Activated naive CD8-positive, alpha-beta T cell treated with anti-CD3 and anti-CD28 coated beads, Interleukin-2, amount 50 U/mL, for 24 hours (primary cell): ENCODE measurements at places on chromosomes 2 and 18.

DNA sequence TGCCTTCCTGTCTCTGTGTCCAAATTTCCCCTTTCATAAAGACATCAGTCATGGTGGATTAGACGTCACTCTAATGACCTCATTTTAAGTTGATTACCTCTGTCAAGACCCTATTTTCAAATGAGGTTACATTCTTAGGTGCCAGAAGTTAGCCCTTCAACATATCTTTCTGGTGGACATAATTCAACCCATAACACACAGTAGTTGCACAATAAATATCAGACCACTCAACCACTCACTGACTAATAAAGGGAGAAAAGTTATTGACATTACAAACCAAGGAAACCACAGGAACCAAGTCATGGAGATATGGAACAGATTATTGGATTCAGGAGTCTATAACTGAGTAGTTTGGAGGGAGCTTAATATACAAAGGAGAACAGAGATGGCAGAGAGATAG lies 377.4 kb upstream of the ACVR2A start:
- H3K4me1 ChIP-seq, result no peaks in the 10 kb centered on the region
- no peak for DNase-seq
- no peaks in the 10 kb centered on the region for H3K36me3 ChIP-seq
- H3K27me3 ChIP-seq, result no peaks in the 10 kb centered on the region
- no peak overlapping the region for H3K4me3 ChIP-seq

GRCh38 chr2:23367760-23368159 lies 17.2 kb upstream of the KLHL29 start:
- no peaks in the 10 kb centered on the region for H3K36me3 ChIP-seq
- no peak overlapping the region for H3K4me3 ChIP-seq
- peaks cover 26% of the 10 kb centered on the region for H3K27me3 ChIP-seq
- H3K27ac ChIP-seq, result no peak overlapping the region
- DNase-seq, result no peak

- DNase-seq, result no peak
- H3K36me3 ChIP-seq, result no peaks in the 10 kb centered on the region
- H3K4me3 ChIP-seq, result no peak overlapping the region
- H3K4me1 ChIP-seq, result no peaks in the 10 kb centered on the region
- H3K27ac ChIP-seq, result no peak overlapping the region
- no peaks in the 10 kb centered on the region for H3K27me3 ChIP-seq
Observed at GRCh38 chr2:224158061-224158460, 119.0 kb upstream of the SERPINE2 start.

DNA sequence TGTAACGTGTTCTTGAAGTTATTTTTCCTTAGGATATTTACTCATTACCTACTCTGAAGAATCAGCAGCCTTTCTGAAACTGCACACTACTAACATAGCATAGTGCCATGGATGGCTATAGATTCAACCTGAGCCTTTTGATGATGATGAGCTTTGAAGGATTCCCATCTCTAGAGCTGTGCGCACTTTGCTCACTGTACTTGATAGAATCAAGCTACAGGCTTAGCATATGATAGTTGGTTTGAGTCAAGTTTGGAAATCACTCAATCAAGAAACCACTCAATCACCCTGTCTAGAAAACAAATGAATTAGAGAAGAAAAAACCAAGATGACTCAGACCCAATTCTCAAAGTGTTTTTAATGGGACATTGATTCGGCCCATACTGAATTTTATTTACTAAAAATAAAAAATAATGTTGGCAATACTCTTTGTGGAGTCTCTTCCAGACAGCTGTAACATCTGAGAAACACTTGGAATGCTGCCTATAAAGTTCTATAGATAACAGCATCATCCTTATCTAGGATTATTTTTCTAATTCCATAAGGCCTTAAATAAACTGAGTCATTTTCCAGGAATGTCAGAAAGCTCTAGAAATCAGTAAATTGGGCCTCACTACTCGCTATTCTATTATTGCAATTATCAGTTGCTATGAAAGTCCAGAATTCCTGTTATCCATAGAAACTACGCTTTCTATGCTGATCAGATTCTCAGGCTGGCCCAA lies 259.0 kb upstream of the ERBB4 start:
- H3K27ac ChIP-seq, result no peak overlapping the region
- DNase-seq, result no peak
- H3K4me1 ChIP-seq, result no peaks in the 10 kb centered on the region
- no peaks in the 10 kb centered on the region for H3K36me3 ChIP-seq

- no peak overlapping the region for H3K27ac ChIP-seq
- DNase-seq, result no peak
Observed at GRCh38 chr2:202109737-202110184, 36.7 kb downstream of the KIAA2012 start.

GRCh38 chr18:62264984-62265383 lies 60.1 kb upstream of the TNFRSF11A start:
- no peak overlapping the region for H3K27ac ChIP-seq
- peaks cover 2% of the 10 kb centered on the region for H3K4me1 ChIP-seq
- peaks cover 33% of the 10 kb centered on the region for H3K36me3 ChIP-seq
- no peak overlapping the region for H3K4me3 ChIP-seq
- no peaks in the 10 kb centered on the region for H3K27me3 ChIP-seq

GRCh38 chr2:187403568-187404260 lies 44.3 kb downstream of the CALCRL start:
- DNase-seq, result no peak
- H3K36me3 ChIP-seq, result no peaks in the 10 kb centered on the region
- no peaks in the 10 kb centered on the region for H3K27me3 ChIP-seq

DNA sequence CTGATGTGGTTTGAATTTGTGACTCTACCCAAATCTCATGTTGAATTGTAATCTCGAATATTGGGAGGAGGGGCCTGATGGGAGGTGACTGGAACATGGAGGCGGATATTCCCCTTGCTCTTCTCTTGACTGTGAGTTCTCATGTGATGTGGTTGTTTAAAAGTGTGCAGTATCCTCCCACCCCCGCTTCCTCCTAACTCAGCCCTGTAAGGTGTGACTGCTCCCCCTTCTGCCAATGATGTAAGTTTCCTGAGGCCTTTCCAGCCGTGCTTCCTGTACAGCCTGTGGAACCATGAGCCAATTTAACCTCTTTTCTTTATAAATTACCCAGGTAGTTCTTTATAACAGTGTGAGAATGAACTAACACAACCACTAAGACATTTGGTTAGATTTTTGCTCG lies 458.4 kb downstream of the THSD7B start:
- no peak overlapping the region for H3K27ac ChIP-seq
- no peaks in the 10 kb centered on the region for H3K4me1 ChIP-seq
- DNase-seq, result no peak
- no peaks in the 10 kb centered on the region for H3K36me3 ChIP-seq
- no peak overlapping the region for H3K4me3 ChIP-seq
- no peaks in the 10 kb centered on the region for H3K27me3 ChIP-seq

DNA sequence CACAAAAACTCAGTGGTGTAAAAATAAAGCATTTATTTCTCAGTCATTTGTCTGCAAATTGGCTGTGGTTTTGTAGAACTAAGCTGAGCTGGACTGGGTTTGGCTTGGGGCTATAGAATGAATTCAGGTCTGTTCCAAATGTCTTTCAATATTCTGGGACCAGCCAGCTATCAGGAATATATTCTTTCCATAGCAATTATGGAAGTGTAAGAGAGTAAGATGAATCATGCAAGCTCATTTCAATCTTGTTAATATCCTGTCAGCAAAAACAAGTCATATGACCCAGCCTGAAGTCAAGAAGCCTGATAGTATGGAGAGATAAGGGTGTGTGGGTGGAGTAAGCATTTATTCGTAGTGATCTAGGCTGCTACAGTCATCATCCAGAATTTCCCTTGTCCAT lies 481.0 kb upstream of the CDH2 start:
- H3K36me3 ChIP-seq, result no peaks in the 10 kb centered on the region
- no peak for DNase-seq
- H3K4me3 ChIP-seq, result no peak overlapping the region
- no peak overlapping the region for H3K27ac ChIP-seq
